ENCODE measurements at places on chromosomes 2 and 18. TPM values are rescaled to one million over a fixed set of nuclear protein-coding genes. Genes with fewer than 3 reads are reported as not detected.

EML4 gene
- total RNA-seq: 68.5 TPM

MBD1 gene
- total RNA-seq: 82.3 TPM

NYAP2 gene
- not detected for total RNA-seq

M1AP gene
- total RNA-seq: 0.66 TPM

TUBA3D gene
- not detected for total RNA-seq

ACVR1C gene
- total RNA-seq: 41.4 TPM

ATG16L1 gene
- 46.0 TPM for total RNA-seq

EFEMP1 gene
- total RNA-seq: 445 TPM

DSG1 gene
- 2.6 TPM for total RNA-seq

CPLX4 gene
- total RNA-seq: not detected

ANKRD36B gene
- 168 TPM for total RNA-seq

AOX1 gene
- total RNA-seq: 111 TPM

NTSR2 gene
- 0.32 TPM for total RNA-seq

RSAD2 gene
- total RNA-seq: 4.8 TPM

TIMM21 gene
- 38.1 TPM for total RNA-seq

TMEM237 gene
- total RNA-seq: 36.6 TPM

KCNG2 gene
- total RNA-seq: 0.66 TPM

SANBR gene
- 16.8 TPM for total RNA-seq

SDC1 gene
- total RNA-seq: 2.6 TPM

ASAP2 gene
- total RNA-seq: 14.5 TPM

PPP1R1C gene
- total RNA-seq: 4.2 TPM

MOB4 gene
- 20.6 TPM for total RNA-seq

All from breast epithelium (tissue), 4 donors.